ENCODE measurements at places on chromosomes 5 and 9. TPM values are rescaled to one million over a fixed set of nuclear protein-coding genes. Genes with fewer than 3 reads are reported as not detected.

The GPR151 gene
- not detected for total RNA-seq

The PITX1 gene
- total RNA-seq: not detected

The OLFML2A gene
- total RNA-seq: not detected

The ZNF883 gene
- total RNA-seq: not detected

The PRDM9 gene
- not detected for total RNA-seq
